ENCODE measurements at places on chromosomes 5 and 9.

DNA sequence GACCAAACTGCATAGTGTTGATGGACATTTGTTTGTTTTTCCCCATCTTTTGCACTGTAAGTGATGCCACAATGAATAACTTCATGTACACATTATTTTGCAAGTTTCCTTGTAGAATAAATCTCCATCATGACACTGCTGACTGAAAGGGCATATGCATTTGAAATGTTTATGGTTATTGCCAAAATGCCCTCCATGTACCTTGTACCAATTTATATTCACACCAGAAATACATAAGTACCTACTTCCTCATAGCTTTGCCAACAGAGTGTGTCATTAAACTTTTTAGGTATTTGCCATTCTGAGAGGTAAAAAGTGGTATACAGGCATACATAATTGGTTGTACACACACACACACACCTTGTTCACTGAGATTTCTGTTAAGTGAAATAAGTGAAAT lies 361.0 kb upstream of the PCSK5 start:
- no peak for DNase-seq

DNA sequence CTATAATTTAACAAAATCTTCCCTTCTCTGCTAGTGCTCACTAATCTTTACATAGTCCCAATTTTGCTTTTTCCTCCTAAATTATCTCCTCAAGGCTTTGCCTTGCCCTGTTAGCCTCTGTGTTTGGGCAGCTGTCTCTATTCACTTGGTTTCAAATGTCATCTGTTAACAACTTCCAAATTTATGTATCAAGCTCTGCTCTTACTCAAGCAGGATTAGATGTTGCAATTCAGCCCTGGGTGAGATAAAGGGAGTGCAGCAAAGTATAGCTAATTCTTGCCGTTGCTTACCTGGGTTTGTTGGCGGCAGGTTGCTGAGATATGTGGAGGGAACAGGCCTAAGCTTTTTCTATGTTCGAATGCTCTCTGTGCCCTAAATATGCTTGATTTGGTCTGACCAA lies 483.8 kb downstream of the DMAC1 start:
- DNase-seq = no peak

GRCh38 chr5:3709068-3709716 lies 113.6 kb downstream of the IRX1 start:
- DNase-seq = no peak

DNA sequence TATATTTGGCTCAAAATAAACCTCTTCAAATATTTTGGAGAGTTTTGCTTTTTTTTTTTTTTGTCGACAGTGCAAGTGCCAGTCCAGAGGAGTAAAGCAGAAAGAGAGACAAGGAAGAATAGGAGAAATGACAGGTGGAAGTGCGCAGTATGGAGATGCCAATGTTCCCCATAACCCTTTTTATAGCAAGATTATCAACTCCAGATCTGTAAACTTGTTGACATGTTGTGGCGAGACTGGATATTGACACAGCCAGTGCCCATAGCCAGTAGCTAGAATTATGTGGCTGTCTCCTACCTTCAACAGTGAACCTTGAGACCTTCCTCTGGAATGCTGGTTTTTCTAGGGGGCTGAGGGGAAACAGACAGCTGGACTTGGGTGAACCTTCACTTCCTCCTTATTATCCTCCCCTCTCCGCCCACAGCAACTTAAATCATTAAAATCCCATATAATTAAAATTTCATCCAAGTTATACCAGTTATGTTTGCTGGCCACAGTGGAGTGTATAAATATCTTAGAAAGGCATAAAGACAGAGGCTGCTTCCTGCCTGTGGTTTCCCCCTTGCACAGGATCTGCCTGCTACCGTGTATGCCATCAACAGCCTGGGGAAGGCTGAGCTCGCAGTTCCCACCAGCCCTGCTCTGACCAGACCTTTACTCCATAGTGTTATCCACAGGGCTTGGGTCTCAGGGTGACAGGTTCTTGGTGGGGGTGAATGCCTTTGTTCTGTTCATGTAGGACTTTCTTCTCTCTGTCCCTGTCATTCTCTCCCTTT lies 112.3 kb upstream of the ANKH start:
- no peak for DNase-seq

DNA sequence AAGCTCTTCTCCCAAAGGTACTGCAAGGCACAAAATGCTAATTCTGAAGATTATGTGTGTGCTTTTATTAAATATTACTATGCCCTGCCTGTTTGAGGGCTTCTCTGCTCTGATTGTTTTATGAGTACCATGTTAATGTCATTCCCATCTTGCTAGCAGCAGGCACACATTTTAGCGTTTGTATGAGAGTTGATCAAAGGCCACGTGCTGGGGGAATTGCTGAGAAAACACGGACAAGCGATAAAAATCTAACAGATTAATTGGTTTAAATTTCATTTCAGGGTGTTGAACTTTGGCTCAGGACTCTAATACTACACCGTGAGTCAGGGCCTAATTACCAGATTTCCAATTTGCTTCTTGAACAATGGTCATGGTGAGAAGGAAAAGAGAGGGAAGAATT lies 298.4 kb downstream of the EBF1 start:
- no peak for DNase-seq

- DNase-seq = no peak
Measured at GRCh38 chr9:127264462-127265219, at the start of gene GARNL3. GARNL3 (plus strand) TSS chr9:127264774; CDS start chr9:127264878, 104 bp downstream.

GRCh38 chr5:82519558-82519957 lies 241.4 kb upstream of the RPS23 start:
- DNase-seq = no peak

- DNase-seq = no peak
Measured at GRCh38 chr5:118988866-118989180, 476 bp upstream of the DTWD2 start.

GRCh38 chr5:177306674-177307543 lies 3.3 kb downstream of the PRELID1 start:
- no peak for DNase-seq

Data from stimulated activated CD8-positive, alpha-beta memory T cell treated with anti-CD3 and anti-CD28 coated beads, Interleukin-2, amount 100 ng/mL, for 1 hour (primary cell).